ENCODE measurements at places on chromosomes 16 and 17.

GRCh38 chr16:17846030-17846429, 375.3 kb upstream of the XYLT1 start:
- DNase-seq = no peak

- peak; percentile 72 for DNase-seq
Observed at GRCh38 chr17:16363749-16364536, 10.7 kb upstream of the CENPV start.

DNA sequence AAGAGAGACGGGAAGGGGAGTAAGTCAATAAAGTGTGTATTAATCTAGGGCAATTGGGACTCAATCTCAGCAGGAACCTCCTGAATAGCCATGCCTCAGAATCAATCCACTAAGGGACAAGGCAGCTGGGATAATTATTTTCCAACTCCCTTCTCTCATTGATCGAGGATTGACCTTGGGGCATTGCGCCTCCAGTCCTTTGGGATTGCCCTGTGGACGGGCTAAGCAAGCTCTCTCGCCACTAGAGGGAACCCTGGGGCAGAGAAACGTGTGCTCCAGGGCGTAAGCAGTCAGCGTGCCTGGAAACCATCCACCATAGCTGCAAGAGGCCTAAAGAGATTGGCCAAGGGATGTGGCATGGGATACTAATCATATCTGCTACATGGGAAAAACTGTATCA, 53.9 kb upstream of the ERCC4 start:
- peak; percentile 8 for DNase-seq

DNA sequence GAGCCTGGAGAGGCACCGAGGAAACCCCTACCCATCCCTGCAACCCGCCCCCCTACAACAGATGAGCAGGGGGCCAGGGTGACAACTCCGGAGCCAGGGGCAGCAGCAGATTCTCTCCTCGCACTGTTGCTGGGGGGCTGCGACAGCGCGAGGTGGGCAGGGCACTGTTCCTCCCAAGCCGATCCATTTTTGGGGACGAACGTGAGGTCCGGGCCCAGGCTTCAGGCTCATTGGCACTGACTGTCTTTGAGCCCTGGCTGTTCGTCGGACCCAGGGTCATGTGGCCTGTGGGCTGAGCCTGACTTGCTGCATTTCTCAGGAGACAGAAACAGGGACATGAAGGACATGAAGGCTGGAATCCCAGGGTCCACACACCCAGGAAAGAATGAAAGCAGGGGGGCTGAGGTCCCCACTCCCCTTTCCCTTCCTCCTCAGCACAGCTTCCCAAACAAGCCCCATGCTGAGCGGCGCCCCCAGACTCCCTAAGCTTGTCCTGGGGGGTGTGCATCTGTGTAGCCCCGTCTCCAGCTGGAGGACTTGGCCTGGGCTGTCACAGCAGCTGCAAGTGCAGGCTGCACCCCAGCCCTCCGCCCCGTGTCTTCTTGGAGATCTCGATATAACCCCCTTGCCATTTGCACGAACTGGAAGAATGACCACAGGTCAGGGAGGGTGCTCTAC, 18.7 kb downstream of the CEP295NL start:
- DNase-seq = no peak

DNA sequence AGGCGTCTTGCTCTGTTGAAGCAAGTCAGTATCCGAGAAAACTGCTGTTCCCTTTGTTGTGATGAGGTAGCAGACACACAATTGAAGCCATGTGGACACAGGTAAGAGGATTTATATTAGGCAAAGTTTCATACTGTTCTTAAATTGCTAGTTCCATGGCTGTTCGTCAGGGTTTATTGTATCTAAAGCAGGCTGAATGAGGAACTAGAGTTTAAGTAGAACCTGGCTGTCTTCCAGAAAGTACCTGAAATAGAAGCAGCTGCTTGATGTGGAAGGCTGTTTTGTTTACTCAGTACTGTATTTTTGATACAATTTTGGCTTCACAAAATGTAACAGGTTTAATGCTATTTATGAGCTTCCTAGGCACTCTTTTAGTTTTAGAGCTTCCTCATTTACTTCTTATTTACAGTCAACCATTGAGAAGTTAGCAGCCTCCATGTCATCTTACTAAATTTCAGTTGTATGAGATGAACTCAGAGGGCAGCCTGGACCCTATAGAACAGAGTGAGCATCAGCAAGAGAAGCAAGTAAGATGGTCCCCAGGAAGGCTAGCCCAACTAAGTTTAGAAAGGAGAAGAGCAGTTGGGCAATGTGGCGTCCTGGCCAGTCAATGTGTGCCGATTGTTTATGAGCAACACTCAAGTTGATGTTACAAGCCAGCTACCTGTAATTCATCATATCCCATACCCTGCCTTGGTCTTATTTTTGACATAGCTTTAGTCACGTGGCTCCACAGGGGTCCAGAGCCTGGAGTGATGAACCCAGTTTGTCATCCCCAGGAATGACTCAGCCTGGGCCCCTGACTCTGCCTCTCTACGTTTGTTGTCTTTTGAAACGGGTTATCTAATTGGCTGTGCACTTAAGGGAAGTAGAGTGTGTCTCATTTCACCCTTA, 9.7 kb upstream of the ARL2BP start:
- DNase-seq = peak; percentile 10

DNA sequence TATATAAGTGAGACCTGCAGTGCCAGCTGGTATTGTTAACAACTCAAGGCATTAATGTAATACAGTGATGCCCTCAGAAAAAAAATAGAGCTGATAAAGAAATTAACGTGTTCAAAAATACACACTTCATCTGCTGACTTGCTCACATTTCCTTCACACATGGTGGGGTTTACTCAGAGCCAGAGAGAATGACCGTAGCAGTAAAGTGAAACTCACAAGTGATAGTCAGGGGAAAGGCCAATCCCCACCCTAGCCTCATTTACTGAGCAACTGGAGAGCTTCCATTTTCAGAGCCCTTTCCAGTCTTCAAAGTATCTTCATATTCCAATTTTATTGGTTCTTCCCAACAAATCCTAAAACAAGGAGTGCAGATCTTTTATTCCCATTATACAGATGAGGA, 74.0 kb upstream of the HLF start:
- no peak for DNase-seq

GRCh38 chr16:21120976-21121520, 29.6 kb downstream of the DNAH3 start:
- DNase-seq = no peak

GRCh38 chr17:76004750-76005262, 4.2 kb downstream of the CDK3 start:
- no peak for DNase-seq

GRCh38 chr17:36611345-36612072, 10.1 kb downstream of the MRM1 start:
- no peak for DNase-seq

DNA sequence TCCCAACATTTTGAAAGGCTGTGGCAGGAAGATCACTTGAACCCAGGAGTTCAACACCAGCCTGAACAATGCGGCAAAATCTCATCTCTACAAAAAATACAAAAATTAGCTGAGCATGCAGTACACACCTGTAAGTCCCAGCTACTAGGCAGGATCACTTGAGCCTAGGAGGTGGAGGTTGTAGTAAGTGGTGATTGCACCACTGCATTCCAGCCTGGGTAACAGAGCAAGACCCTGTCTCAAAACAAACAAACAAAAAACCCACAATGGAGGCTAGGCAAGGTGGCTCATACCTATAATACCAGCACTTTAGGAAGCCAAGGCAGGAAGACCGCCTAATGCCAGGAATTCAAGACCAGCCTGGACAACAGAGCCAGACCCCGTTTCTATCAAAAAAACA, 12.0 kb downstream of the APPBP2 start:
- DNase-seq = no peak

DNA sequence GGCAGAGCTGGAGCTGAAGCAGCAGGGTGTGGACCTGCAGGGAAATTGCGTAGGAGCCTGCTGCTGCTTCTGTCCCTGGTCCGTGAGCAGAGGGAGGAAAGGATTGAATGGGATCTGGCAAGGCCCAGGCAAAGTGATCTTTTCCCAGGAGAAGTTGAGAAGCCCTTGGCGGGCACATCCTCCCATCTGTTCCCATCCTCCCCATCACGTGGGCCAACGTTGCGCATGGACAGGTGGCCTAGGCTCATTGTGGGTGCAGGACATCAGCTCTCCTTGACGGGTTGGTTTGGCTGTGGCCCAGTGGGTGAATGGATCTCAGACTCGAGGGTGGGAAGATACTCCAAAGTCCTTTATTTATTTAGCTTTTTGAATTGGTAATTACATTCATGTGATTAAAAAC, 29.4 kb upstream of the POLR3E start:
- DNase-seq = no peak

- peak; percentile 82 for DNase-seq
Observed at GRCh38 chr16:11639925-11640899, 28.0 kb upstream of the SNN start.

DNA sequence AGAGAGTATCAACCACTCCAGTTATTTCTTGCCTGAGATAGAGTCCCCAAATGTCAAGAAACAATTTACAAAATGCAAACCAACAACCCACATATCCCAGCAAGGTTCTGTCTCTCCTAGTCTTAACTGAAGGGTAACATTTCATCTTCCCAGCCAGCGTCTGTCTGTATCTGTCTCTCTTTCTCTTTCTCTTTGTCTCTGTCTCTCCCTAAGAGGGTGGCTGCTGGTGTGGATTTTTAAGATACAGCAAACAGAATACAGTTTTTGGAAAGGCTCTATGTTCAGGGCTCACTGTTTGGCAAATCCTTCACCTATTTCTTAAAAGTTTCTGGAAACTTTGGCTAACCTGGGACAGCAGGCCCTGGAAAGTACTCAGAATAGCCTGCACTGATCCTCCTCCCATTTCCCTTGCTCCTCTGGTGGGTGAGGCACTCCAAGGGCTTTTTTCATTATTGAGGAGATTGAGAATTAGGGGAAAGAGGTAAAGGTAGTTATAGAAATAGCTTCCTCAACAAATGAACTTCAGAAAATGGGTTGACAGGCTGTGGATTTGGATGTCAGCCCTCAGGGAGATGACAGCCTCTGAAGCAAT, 6.2 kb downstream of the HOXB4 start:
- no peak for DNase-seq

DNA sequence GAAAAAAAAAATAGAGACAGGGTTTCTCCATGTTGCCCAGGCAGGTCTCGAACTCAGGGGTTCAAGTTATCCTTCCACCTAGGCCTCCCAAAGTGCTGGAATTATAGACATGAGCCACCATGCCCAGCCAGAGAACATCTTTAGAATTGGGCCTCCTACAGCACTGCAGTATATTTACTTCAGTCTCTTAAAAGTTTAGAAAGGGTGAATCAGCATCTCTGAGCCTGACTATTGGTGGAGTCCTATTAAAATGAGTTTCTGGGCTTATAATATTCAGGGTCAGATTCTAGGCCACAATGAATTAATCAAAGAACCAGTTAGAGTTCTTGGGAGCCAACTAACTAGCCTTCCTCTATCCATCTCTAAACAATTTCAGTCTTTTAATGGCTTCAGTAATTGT, 22.8 kb downstream of the TADA2A start:
- no peak for DNase-seq

DNA sequence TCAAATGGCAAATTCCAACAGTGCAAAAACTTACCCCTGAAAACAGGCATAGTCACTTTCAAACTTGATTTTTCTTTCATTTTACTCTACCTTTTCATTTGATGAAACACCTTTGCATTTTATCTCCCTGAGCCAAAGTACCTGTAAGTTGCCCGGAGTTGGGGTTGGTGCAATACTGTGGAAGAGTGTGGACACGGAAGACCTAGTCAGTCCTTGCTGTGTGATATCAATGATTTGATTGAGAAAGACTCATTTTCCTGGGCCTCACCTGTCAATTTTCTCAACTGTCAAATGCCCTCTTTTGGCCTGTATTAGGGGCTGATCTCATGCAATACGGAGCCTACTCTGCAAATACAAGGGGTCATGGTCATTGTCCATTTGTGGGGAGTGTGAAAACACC, 22.6 kb downstream of the PITPNC1 start:
- DNase-seq = no peak

GRCh38 chr16:24758373-24758772, 28.9 kb downstream of the TNRC6A start:
- no peak for DNase-seq

- no peak for DNase-seq
Observed at GRCh38 chr17:57641761-57642160, 103.3 kb downstream of the CCDC182 start.

GRCh38 chr17:73770115-73770848, 126.0 kb upstream of the SDK2 start:
- no peak for DNase-seq

DNA sequence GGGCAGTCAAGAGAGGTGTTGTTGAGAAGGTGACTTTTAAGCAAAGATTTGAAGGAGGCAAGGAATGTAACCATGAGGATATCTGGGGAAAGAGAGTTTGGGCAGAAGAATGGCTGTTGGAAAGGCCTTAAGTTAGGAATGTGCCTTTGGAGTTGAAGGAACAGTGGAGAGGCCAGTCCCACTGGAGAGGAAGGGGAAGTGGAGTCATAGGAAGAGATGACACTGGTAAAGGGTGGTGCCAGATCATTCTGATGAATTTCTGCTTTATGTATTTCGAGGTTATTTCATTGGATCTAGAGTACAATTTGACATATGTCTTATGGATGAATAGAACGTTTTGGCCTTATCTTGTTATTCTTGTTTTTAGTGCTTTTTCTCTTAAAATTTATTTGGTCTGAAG, 93.5 kb downstream of the WWP2 start:
- DNase-seq = no peak

- DNase-seq = no peak
Observed at GRCh38 chr16:21321736-21322135, 43.6 kb upstream of the CRYM start.

DNA sequence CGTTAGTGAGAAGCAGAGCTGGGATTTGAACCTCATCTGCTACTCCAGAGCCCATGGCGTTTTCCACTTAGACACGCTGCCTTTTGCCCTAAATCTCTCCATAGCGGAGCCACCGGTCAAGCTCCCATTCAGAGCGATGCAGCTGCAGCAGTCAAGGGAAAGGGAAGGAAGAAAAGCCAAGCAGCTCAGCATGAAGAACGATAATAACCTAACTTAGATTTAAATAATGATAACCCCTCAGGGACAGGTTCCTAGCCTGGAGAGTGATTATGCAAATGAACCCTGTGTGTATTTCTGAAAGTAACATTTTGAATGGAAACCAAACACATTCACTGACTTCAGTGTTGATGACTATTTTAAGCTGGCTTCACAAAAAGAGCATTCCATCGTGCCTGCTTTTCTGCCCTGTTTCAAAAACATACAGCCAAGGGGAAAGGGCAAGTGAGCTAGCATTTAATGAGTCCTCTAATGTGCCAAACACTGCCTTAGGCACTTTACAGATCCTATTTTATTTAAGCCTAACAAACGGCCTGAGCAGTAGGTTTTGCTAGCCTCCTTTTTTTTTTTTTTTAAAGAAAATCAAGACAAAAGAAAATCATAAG, 798.3 kb downstream of the CDH8 start:
- no peak for DNase-seq

DNA sequence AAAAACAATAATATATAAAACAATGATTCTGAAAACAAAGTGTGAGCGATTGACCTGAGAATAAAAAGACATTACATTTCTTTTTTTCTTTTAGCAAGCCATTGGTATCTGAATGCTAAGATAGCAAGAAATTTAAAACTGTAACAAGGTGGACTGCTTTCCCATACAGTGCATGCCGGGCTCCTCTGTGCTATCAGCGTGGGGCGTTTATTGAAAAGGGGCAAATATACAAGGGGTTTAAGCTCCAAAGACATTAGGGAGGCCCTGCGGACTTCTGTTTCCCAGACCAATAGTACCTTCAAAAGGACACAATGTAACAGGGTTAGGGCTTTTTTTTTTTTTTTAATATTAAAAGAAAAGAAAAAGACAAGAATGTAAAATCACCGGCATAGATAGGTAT, 261.3 kb downstream of the ZFHX3 start:
- no peak for DNase-seq

Measured in CD4-positive, alpha-beta T cell treated with Interleukin-1 beta for 1 hour (primary cell).